HT1080 (cell line): ENCODE measurements at places on chromosomes 5 and 9. TPM values are rescaled to one million over a fixed set of nuclear protein-coding genes. Genes with fewer than 3 reads are reported as not detected.
A peak's percentile ranks its signal among the peaks of the same experiment; 100 is the strongest.

CDH9 gene
- not detected in 2 replicates for total RNA-seq

OLFM1 gene
- 0.06 TPM in 1 of 2 replicates, not detected in the other for total RNA-seq

ZFP2 gene
- not detected in 2 replicates for total RNA-seq

PKD2L2 gene
- total RNA-seq: not detected in 2 replicates

C5orf24 gene
- 19.7 and 33.4 TPM in 2 replicates for total RNA-seq

TMEM252 gene
- total RNA-seq: not detected in 2 replicates

EIF4EBP3 gene
- 0.80 TPM in 1 of 2 replicates, not detected in the other for total RNA-seq

PLPP7 gene
- 0.56 and 1.6 TPM in 2 replicates for total RNA-seq

DNA sequence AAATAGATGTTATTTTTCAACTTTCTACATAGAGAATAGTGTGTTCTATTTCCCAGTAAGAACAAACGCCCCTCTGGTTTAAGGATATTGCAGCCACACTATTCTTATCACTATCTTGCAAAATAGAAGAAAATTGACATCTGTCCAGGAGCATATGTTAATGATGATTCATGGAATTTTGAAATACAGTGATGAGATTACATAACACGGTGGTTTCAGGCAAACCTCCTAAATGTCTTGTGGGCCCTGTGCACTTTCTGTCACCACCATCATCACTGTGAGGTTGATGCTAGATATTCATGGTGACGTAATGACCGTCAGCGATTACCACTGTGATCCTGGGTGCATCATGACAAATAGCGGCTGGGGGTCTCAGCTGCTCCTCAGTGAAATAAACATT lies 48.1 kb downstream of the CFAP90 start:
- DNase-seq: peak; percentile 32

DNA sequence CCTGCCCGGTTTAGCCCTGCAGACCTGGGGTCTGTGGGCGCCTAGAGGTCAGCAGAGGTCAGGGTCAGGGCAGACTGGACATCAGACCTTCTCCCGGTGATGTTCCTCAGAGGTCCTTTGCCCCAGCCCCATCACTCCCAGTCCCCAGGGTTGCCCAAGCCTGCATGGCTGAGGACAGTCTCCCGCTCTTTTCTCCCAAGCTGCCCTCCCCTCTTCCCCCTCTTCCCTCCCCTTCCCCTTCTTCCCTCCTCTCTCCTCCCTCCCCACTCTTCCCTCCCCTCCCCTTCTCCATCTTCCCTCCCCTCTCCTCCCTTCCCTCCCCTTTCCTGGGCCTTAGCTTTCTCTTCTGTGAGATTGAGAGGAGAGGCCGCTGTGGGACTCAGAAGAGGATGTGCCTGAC lies 10.4 kb downstream of the LHX3 start:
- no peak for DNase-seq

DNA sequence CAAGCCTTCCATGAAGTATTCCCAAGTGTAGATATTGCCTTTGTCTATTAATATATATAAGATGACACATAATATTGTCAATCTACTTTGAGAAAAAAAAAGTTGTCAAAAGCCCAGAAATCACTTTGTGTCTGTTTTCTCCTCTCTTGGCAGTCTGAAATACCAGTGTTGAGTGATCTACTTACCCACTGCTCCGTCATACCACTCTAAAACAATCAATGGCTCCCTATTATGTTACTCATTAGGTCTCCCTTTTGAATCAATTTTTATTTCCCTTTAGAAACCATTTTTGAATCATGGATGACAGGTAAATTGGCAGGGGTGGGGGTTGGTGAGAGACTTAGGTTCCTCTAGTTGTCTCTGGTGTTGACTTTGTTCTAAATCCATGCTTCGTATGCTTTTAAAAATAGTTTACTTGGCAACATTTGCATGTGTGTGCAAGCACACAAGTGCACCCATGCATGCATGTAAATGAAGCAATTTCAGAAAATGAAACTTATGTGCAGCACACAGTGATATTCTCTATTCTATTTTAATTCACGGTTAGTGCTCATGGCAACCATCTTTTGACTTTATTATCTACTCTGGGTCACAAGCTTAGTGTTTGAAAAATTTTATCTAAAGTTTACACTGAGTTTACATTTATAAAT lies 378.9 kb downstream of the RAB3C start:
- no peak for DNase-seq

- no peak for DNase-seq
Measured at GRCh38 chr5:148214665-148215185, 11.9 kb downstream of the SPINK6 start.

GRCh38 chr9:115943431-115944165 lies 210.0 kb upstream of the PAPPA start:
- no peak for DNase-seq

DNA sequence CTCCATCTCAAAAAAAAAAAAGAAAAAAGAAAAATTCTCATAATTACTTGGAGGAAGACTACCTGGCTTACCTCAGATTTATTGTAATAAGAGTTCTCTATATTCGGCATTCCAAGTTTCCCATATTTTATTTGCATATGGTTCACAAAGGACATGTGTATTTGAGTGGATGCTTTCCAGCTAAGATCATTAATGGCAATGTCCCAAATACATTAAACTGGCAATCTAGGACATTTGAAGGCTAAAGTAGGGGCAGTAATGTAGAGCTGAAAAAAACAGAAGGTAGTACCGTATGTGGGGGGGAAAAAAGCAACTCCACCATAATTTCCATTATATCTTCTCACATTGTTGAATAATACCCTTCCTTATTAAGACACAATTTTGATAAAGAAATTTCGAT lies 4.9 kb downstream of the TUT7 start:
- DNase-seq: no peak

DNA sequence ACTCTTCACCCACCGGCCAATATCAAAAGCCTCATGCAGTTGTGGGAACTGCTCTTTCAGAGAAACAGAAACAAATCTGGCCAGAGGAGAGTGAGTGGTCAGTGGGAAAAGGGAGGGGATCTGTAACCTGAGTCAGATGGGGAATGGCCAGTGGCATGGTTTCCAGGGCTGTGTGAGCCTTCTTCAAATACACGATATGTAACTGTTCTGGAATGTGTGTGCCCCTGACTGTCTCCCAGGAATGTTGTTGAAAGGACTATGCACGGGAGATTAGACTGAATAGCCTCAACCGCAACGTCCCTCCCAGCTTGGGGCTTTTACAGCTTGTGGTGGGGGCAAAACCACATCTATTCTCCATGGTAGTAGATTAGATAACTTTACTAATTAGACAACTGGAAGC lies 60.8 kb downstream of the SH3TC2 start:
- DNase-seq: peak; percentile 100

DNA sequence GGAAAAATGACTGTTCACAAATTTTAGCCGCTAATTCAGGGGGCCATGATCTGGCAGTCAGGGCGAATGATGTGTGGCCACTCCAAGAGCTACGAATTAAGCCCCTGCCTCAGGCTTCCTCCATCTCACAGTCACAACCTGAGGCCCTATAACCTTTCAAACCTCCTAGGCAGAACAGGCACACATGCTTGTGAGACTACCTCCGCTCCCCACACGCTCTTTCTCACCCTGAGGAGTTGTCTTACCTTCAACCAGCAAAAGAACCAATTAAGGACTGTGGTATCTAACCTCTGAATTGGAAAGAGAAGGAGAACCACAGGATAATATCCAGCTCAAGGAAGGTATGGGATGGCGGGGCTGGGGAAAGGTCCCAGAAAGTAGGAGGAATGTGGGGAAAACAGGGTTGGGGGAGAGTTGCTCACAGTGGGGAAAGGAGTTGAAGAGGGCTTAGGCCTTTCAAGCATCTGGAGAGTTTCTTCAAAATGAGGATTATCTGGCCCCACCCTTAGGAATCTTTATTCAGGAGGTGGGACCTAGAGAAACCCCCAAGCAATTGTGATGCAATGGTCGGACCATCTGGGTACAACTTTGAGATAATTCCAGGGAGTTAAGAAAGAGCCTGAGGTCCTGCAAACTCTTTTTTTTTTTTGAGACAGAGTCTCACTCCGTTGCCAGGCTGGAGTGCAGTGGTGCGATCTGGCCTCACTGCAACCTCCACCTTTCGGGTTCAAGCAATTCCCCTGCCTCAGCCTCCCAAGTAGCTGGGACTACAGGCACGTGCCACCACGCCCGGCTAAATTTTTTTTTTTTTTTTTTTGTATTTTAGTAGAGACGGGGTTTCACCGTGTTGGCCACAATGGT lies 5.5 kb downstream of the PCDH1 start:
- DNase-seq: no peak

DNA sequence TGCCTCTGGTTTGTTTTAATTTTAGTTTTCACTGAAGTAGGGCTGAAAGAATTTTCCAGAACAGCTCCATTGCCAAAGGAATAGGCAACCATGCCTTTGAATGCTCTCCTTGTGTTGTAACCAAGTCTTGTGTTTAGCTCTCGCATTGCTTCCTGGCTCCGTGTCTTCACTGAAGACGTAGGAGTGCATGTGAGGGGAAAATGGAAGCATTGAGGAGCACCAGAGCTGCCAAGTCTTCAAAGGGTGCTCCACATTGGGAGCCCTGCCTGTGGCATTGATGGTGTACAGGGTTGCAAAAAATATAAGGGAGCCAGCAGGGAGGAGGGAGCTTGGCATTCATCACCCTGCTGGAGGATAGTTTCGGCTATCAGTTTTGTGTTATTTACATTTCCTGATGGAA lies 86.6 kb downstream of the NTRK2 start:
- DNase-seq: no peak

- DNase-seq: no peak
Measured at GRCh38 chr9:124852121-124852828, 985 bp upstream of the WDR38 start.

DNA sequence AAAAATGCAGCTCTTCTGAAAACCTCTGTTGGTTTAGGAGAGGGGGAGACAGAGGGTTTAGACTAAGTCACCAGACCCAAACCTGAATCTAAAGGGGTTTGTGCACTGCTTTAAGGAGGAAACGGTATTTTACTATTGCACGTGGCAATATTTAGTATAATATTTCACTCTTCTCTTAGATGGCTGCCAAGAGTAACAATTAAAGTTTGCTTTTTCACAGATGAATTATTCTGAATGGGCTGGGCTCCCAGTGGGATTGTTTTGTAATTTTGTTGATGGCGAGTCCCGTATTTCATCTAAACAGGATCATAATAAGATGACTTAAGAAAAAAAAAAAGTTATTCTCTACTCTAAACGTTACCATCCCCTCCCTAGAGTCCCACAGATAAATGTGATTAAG lies 245.4 kb downstream of the PCSK5 start:
- no peak for DNase-seq

- DNase-seq: no peak
Measured at GRCh38 chr9:135910216-135910615, 2.9 kb upstream of the CAMSAP1 start.

GRCh38 chr5:5306696-5307095 lies 115.8 kb upstream of the ICE1 start:
- peak; percentile 73 for DNase-seq

GRCh38 chr5:100950985-100951384 lies 47.9 kb upstream of the ST8SIA4 start:
- DNase-seq: peak; percentile 40

- no peak for DNase-seq
Measured at GRCh38 chr5:153308282-153308681, 182.2 kb upstream of the GRIA1 start.

DNA sequence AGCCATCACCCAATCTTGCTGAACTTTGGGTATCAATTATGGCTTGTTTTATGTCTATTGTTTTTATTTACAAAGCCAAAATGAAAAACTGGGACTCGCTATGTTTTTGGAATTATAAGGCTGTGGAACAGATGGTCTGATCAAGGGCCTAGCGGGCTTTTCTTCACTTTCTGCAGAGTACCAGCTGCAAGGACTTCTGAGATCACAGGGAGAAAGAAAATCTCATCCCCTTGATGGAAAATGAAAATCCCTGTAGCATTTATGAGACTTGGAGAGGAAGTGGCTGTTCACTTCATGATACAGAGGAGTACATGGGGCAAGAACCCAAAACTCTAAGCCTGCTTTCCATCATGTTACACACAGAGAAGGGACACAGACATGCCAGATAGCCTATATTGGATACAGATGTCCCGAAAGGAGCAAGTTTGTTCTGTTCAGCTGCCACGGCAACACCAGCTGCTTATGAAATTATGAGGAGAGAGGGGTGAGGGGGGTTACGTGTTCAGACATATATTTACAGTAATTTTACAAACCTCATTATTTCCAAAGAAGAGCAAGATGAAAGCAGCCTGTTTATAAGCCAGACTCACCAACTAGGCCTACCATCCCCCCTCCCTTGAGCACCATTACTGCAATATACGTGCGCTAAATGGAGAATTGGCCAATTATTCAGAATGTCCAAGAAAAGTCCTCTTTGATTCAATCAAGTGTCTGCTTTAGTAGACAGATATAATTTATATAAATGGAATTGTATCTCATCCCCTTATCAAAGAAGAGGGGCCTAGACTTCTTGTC lies 220.0 kb downstream of the MARCHF11 start:
- no peak for DNase-seq

DNA sequence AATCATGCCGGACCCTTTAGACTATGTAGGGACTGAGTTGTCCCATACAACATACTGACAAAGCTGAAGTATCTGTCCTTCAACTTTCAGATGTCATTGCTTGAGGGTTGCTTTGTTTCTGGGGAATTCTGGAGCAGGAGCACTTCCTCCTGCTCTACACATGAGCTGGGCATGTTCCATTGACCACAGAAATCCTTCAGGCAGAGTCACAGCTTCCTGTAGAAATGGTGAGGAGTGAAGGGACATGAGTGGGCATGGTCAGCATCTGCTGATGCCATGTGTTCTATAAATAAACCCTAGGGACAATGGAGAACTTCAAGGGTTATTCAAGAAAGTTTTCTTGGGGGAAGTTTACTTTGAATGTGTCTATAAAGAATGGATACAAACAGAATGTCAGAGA lies 296.6 kb upstream of the FBXL7 start:
- peak; percentile 92 for DNase-seq
